ENCODE measurements at places on chromosomes 2 and 18.
A peak's percentile ranks its signal among the peaks of the same experiment; 100 is the strongest.

- DNase-seq: no peak
Observed at GRCh38 chr2:45729753-45730512, 78.5 kb downstream of the PRKCE start.

DNA sequence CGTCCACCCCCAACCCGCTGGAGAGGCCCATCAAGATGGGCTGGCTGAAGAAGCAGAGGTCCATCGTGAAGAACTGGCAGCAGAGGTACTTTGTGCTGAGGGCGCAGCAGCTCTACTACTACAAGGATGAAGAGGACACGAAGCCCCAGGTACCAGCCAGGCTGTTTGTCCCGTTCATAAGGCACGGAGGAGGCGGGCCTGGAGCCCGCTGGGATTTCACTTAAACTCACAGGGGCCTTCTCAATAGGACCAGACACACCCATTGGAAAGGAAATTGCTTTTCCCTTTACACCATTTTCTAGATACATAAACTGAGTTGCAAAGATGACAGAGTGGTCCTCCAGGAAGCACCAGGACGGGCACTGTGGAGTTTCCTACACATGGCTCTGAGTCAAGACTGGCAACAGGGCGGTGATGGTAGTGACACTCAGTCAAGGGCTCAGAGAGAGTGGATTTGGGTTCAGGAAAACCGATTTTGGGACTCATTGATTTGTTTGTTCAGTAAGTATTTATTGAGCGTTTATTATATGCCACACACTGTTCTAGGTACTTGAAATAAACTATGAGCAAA is 40.7 kb downstream of the ARHGAP25 start:
- DNase-seq: no peak

GRCh38 chr2:75787532-75788132 is 76.9 kb upstream of the GCFC2 start:
- peak; percentile 22 for DNase-seq

DNA sequence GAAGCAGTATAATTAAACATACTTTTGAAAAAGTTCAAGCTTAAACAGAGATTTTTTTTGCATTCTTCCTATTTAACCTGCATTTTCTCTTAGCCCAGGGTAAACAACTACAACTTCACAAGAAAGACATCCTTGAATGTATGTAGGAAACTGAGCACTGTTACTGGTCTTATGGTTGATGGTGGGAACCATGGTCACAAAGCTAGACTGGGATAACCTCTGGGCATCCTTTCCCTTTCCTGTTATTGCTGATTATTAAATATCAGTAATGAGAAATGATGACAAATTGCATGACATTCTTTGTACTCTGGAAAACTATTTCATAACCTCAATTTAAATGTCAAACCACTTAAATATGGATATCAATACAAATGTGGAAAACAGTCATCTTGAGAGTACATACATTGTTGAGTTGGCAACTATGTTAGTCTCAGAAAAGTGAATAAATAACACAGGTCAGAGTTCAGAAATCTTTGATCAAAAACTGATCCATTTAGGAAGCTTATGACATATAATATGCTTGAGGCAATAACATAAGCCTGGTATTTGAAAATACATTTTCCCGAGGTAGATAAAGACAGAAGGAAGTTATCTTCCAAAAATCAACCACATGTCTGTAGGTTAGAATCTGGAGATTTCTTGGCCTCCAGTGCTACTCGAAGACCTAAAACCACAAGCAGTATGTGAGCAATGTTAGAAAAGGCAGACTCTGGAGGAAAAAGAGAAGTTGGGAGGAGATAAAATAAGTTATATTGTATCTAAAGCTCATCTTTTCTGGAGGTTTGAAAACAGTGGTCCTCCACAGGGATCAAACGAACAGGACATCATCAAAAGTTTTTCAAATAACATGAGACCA is 65.2 kb upstream of the ST8SIA5 start:
- DNase-seq: no peak

GRCh38 chr2:10877651-10878111 is 34.1 kb upstream of the KCNF1 start:
- peak; percentile 38 for DNase-seq

DNA sequence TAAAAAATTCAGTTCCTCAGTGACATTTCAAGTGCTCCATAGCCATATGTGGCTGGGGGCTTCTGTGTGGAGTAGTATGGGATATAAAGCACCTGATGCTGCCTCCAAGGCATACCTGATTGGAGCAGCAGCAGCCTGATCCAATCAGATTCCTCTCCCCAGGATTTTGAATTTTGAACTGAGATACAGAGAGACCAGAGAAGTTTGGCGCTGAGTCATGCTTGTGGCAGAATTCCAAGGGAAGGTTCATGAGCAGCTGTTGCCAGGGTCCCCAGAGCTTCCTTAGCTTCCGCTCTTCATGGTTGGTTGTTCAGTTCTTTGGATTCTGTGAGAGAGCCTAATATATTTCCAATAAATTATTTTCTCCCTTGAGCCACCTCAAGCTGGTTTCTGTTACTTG is 29.0 kb upstream of the CFAP36 start:
- DNase-seq: peak; percentile 53

DNA sequence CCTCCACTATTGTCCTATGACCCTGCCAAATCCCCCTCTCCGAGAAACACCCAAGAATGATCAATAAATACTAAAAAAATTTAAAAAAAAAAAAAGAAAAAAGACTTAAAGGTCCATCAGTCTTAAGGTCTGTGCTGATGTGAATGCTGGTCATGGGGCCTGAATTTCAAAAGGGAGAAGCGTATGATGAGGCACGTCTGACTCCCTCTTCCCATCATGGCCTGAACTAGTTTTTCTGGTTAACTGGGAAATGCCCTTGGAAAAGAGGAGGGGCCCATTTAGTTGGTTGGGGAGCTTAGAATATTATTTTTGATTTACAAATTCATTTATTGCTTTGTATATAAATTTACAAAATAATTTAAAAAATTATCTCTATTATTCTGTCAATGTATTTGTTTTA is 291.0 kb upstream of the CDH19 start:
- DNase-seq: no peak
